ENCODE measurements at places on chromosomes 6 and 20.

DNA sequence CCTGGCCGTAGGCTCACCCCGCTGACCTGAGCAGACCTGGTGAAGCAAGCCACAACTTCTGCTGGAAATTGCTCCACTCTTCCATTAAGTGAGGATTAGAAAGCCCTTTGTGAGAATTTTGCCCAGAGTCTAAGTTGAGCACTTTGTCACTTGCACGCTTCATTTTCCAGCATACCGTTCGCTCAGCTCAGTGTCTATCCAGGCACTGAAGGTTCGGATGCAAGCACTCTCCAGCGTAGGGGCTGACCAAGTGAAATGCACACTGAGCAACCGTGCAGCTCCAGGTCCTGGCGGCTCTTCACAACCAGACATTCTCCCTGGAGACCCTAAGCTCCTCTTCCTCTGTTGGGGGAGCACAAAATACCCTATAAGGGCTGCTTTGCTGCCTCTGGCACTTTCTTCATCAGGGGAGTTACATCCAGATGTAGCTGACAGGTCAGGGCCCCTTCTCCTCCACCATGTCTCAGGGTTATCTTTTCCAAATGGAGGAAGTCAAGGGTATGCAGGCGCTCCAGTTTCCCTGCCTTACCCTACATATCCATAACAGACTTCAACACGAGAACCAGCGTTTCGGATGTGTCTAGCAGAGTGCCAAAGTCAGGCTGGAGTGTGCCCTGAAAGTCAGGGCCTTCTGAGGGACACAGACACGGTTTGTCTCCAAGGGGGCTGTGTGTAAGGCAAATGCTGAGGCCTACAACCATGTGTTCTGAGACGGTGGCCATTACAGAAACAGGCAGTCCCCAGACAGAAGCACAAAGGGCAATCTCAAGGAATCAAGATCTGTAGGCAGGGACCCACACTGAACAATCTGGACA lies 146.7 kb upstream of the AFDN start:
- DNase-seq = no peak

GRCh38 chr6:8651998-8652397 lies 216.7 kb upstream of the SLC35B3 start:
- no peak for DNase-seq

- DNase-seq = no peak
Observed at GRCh38 chr6:156021746-156022396, 566.2 kb upstream of the NOX3 start.

DNA sequence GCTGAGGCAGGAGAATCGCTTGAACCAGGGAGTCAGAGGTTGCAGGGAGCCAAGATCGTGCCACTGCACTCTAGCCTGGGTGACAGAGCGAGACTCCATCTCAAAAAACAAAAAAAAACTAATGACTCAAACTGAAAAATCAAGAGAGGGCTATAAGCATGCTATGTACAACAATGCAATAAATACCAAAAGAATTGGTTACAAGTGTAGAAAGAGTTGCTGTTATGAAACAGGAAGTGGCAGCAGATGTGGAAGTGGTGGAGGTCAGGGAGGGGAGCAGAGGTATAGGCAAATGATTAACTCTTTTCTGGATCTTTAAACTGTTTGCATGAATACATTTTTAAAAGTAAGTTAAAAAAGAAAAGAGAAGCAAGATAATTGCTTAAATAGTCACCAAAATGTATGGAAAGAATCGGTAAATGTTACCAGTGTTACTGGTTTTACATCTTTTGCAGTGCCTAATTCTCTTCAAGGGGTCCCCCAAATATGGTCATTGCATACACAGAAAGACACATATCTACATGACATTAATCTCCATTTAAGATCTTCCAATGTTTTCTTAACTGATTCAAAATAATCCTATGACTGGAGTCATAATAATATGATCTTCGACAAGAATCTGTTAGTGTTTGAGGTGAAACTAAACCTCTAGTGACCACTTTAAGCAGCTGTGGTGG lies 15.0 kb downstream of the CALHM6 start:
- DNase-seq = no peak

- no peak for DNase-seq
Observed at GRCh38 chr6:16635291-16635809, 125.9 kb downstream of the ATXN1 start.

All from stimulated activated CD4-positive, alpha-beta T cell treated with anti-CD3 and anti-CD28 coated beads, Interleukin-12 subunit alpha, Interleukin-12 subunit beta, amount 100 ng/mL, for 4 hours (primary cell).